Right renal cortex interstitium (tissue), 3 donors: ENCODE measurements at places on chromosomes 1 and 21. TPM values are rescaled to one million over a fixed set of nuclear protein-coding genes. Genes with fewer than 3 reads are reported as not detected.

Gene LCE1A
- polyA plus RNA-seq: not detected

Gene BMP8A
- polyA plus RNA-seq: 0.18 TPM

DNA sequence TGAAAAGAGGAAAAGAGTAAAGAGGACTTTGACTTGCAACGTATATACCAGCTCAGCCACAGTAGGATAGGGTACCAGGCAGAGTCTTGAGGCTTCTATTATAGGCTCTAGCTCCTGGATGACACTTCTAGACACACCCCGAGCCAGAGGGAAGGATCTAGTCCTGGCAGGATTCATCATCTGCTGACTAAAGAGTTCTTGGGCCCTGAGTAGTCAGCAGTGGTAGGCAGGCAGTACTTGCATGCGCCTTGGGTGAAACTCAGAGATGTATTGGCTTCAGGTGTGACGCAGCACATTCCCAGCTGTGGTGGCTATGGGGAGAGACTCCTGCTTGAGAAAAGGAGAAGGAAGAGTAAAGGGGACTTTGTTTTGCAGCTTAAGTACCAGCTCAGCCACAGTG lies 162.3 kb upstream of the APP start:
- DNase-seq: no peak

GRCh38 chr1:107883562-107883961 lies 81.4 kb downstream of the VAV3 start:
- DNase-seq: no peak

GRCh38 chr1:155044812-155045657 lies 6.1 kb upstream of the ADAM15 start:
- no peak for DNase-seq

GRCh38 chr1:214441119-214441518 lies 110.3 kb downstream of the PTPN14 start:
- no peak for DNase-seq

DNA sequence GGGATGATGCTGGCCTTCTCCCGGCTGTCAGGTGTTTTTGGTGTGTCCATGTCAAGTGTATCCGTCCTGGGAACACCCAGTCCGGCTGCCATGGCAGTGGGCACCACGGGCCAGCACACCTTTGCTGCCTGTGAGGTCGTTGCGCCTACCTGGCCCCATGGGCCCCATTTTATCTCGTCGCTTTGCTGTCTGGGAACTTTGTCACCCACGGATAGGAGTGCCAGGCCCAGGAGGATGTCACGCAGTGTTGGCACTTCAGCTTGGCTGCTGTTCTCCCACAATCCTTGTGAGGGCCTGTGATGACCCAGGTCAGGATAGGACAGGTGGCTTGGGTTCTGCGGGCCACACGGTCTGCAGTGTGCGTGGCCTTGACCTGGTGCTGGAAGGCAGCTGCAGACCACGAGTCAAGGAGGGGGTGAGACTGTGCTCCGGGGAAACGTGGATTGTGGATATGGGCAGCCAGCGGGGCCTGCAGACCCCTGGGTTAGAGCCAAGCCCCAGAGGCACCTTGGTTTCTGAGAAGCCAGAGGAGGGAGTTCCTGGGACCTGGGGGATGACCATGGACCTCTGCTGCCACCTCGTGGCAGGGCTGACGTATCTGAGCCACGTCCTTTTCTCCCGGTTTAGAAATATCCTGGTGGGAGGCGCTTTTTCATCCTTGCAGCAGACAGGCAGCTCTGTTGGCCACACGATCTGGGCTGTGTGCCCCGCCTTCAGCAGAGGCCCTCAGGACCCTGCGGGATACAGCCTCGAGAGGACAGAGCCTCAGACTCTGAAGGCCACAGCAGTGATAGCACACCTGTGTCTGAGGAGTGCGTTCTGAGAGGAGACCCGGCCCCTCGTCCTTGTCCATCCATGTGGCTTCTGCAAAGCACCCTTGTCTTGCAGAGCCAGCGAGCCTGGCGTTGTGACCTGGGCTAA lies 161.1 kb upstream of the COL6A1 start:
- DNase-seq: peak; percentile 76

- DNase-seq: no peak
Observed at GRCh38 chr1:25628741-25629421, 12.3 kb downstream of the MAN1C1 start.

DNA sequence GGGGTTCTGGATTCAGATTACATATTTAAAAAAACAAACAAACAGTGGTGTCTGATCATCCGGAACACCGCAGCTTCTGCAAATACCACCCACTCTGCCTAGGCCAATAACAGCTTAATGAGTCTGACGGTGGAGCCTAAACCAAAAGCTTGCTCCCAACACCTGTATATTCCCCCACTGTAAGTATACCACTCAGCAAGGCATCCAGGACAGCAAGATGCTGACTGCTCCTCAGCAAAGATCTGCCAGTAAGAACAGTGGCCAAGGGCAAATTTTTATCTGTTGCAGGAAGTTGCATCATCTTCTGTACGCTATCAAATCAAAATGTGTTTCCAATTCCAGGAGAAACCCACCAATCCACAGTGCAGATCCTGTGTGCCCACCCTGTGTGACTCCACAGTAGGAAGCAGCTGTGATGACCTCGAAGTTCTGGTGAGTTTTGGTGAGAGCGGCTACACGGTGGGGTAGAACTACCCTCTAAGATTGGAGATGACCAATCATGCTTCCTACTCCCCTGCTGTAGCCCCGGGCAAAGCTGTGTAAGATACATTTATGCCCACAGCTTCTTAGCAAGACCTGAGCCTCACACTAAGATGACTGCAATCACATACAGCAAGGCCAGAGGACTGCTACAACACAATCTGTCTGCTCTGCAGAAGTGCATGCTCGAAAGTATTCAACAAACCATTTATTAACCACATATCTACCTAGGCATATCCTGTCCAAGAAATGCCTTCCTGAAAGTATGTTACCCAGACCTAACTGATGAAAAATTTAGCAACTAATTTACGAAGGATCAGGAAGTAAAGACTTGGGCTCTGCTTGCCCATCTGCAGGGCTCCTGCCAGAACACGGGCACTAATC lies 30.5 kb downstream of the SIPA1L2 start:
- DNase-seq: no peak

DNA sequence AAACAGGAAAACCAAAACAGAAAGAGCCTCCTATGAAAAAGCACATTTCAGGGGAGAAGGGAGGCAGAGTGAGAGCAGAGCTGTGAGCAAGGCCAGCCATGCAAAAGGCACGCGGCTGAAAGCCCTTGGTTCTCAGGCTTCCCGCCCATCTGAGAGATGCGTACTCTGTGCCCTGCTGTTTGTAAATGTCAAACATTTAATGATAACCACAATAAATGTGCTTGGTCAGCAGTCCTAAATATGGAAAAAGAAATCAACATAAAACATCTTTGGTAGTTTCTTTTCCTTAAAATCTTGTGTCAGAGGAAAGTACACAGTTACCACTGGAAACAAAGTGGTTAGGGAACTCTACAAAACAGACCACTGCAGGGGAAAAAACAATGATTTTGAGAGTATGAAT lies 283.1 kb downstream of the DSCAM start:
- no peak for DNase-seq

DNA sequence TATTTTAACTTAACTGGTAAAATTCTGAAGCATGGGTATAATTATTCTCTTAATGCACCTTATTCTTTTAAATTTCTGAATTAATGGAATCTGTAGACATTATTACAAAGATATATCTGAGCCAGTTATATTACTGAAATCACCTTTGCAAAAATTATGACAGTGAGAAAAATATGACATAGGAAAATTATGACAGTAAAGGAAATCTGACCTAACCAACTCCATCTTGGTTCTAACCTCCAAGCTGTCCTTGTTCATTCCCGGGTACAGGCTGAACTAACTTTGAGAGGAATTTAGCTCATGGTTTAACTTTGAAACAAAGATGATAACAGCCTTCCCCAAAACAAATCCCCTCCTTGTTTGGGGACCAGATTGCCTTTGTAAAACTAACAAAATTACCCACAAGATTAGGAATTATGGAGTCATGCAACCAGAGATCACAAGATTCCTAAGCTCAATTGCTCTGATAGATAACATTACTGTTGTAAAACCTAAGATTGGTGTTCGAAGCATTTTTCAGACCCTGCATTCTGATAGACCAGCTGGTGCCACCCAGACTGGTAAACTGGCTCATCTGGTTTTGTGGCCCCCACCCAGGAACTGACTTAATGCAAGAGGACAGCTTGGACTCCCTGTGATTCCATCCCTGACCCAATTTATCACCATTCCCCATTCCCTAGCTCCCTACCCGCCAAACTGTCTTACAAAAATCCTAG lies 9.4 kb upstream of the CD55 start:
- DNase-seq: no peak

DNA sequence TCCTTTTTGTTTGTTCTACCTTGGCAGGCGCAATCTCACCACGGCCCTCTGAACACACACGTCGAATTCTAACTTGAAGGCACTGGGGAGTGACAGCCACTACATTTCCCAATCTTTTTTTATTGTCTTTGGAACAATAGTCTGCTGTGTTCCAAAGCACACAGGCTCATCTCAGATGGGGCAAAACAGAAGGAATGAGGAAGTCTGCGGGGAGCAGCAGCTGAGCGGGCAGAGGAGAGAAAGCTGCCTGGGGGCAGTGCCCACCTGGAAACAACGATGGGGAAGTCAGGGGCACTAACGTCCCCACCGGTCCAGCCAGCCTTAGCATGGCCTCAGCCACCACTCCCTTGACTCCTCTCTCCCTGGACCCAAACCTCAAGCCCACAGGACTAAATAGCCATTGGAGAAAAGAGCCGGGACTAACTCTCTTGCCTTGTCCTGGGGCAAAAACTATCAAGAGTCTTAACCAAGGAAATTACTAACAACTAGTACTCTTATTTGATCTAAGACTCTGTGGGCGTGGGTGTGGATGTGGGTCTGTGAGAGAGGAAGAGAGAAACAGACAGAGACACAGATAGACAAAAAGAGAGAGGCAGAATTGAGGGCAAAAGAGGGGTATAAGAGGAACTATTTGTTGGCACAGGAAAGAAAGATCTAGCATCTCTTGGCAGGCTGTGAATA lies 34.2 kb downstream of the SYF2 start:
- DNase-seq: no peak

- no peak for DNase-seq
Observed at GRCh38 chr1:43979528-43980254, 681 bp downstream of the B4GALT2 start.

DNA sequence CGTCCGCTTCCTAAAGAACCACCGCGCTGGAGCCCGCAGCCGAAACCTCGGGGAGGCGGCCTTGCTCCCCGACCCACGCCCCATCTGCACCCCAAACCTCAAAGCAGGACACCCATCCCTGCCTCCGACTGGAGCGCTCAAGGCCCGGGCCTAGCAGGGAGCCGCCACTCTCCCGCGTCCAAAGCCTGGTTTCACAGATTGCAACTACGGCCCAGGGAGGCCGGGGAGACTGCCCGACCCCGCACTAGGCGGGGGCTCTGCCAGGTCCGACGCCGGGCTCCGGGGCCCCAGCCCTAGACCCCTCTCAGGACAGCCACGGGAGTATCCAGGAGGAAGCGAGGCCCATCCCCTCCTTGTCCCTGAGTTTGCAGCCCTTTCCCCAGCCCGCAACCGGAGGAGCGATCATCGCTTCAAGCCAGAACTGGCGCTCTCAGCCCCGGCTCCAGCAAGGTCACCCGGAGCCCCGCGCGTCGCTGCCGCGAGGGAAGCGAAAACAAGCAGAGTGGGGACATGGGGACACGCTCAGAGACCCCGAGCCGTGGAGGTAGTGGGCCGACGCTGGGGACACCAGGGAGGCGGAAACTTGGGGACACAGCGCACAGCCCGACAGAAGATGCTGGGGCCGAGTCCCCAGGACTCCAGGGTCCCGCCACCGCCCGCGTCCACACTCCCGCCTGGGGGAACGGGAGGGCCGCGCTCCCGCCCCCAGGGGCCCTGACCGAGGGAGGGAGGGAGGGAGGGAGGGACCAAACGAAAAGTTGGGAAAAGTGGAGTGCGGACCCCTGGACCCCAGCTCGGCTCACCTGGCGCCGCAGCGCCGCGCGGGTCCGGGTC lies 433 bp downstream of the TMEM200B start:
- peak; percentile 15 for DNase-seq

DNA sequence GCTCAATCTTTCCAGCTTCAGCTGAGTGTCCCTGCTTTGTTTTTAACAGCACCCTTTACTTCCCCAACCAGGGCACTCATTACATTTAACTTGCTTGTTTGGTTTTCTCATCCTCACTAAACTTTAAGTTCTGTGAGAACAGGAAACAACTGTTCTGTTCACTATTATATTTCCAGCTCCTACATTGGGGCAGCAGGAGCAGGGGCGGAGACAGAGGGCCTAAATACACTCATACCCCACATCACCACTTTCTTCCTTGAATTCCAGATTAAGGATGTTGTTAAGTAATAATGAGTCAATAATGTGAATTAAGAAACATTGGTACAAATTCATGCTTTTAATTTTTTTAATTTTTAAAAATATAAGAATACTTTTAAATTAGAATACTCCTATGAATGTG lies 6.0 kb downstream of the DRAM2 start:
- DNase-seq: no peak

GRCh38 chr1:205061665-205062069 lies 18.7 kb downstream of the CNTN2 start:
- DNase-seq: peak; percentile 72

- no peak for DNase-seq
Observed at GRCh38 chr21:36126621-36127110, 8.2 kb upstream of the CBR3 start.

DNA sequence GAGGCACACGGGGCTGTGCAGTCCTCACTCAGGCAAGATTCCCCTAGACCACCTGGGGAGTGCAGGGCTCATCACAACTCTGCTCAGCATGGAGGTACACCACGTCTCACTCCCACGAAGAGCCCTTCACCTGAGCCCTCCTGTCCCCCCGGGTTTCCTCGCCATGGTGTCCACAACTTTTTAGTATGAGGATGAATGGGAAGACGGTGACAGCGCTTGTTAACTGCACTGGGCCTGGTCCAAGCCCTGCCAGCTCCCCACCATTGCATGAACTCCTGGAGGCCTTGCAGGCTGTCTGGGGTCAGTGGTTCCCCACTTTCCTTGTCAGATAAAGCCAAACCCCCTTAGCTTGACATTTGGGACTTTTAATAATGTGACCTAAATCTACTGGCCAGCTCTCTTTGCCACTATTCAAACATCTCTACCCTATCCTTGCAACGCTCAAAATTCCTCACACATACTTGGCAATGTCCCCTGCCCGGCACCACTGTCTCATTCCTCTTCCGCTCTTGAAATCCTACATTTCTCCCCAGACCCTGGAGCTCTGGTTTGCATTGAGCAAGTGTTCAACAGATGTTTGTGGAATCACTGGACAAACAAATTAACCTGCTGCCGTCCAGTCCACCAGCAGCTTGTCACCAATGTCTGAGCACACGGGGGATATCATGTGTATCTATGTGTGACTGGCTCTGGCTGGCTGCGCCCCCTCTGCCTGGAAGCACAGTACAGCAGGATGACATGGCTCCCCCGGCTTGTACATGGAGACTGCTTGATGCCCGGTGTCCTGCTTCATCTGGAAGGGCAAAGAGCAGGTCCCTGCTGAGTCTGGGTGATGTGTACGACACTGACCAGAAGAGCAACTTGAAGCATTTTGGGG lies 11.2 kb downstream of the TMEM9 start:
- DNase-seq: no peak

GRCh38 chr1:203122159-203122558 lies 5.4 kb upstream of the ADORA1 start:
- DNase-seq: no peak
